ENCODE measurements at places on chromosomes 13 and 19. TPM values are rescaled to one million over a fixed set of nuclear protein-coding genes. Genes with fewer than 3 reads are reported as not detected.

DNA sequence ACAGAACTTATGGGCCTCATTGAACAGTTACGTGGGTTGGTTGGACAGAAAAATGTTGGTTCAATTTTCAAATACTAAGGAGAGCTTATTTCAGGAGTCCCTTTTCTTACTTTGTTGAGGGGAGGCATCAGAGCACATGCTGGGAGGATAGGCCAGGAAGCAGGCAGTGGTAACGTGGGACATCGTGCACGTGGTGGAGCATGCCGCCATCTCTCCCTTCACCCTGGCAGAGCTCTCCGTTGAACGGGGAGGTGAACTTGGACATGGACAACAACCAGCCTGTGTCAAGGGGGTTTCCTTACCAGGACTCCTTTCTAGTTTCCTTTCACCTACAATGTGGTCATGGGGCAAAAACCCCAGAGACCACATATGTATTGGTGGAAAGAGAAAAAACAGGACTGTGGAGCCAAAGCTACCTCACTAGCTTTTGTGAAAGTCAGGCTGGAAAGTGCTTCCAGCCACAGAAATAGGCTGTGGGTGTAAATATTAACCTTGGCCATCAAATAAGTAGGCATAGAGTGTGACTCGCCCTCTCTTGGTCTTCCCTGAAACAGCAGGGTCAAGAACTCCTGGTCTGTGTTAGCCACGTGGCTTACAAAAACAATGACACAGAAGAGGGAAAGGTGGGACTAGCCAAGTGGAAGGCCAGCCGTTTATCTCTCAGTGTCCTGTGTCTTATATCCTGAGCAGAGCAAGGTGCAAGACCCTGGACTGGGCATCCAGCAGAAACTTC is 14.4 kb downstream of the MICOS13 start:
- H3K4me1 ChIP-seq: no peaks in the 10 kb centered on the region
- no peak overlapping the region for H3K27ac ChIP-seq
- no peaks in the 10 kb centered on the region for H3K27me3 ChIP-seq
- no peak for DNase-seq

DNA sequence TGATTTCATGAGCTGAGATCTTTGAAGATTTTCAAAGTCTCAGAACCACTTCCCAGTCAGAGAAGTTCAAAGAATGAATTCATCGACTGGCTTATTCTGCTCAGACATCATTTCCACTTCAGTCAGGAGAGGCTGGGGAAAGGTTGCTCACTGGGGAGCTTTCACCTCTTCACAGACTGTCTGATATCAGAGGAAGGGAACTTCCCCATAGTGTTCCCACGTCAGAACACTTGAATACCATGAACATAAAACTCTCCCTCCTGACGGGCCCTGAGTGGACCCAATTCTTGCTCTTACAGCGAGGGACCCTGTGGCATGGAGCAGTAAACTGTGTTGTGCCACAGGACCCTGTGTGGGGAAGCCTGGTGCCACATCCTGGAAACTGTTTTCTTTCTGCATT is 492.6 kb downstream of the COG6 start:
- peak overlapping the region; percentile 5 for H3K27ac ChIP-seq
- H3K4me3 ChIP-seq: no peak overlapping the region
- peaks cover 42% of the 10 kb centered on the region for H3K4me1 ChIP-seq
- no peak for DNase-seq

DNAAF3 gene
- polyA plus RNA-seq: not detected

ARHGAP33 gene
- polyA plus RNA-seq: 0.40 TPM

ZFP14 gene
- 3.0 TPM for polyA plus RNA-seq

SOHLH2 gene
- polyA plus RNA-seq: not detected

DNA sequence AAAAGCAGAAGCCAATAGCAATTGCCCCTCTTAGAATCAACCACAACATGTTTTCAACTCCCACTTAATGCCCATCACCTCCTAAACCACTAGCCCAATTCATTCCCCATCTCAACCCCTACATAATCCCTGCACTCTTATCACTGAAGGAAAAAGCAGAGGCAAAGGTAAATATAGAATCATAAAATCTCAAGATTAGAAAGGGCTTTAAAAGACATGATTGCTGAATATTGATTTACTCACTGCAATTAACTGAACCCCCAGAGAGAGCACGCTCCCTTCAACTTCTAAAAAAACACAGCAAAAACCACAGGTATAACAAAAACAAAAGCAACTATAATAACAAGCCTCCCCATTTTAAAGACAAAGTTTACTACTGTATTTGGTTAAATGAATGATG is 15.1 kb upstream of the POU4F1 start:
- no peak for DNase-seq
- H3K36me3 ChIP-seq: peaks cover 34% of the 10 kb centered on the region
- no peak overlapping the region for H3K4me3 ChIP-seq
- H3K27me3 ChIP-seq: no peaks in the 10 kb centered on the region

YJEFN3 gene
- polyA plus RNA-seq: not detected

DNA sequence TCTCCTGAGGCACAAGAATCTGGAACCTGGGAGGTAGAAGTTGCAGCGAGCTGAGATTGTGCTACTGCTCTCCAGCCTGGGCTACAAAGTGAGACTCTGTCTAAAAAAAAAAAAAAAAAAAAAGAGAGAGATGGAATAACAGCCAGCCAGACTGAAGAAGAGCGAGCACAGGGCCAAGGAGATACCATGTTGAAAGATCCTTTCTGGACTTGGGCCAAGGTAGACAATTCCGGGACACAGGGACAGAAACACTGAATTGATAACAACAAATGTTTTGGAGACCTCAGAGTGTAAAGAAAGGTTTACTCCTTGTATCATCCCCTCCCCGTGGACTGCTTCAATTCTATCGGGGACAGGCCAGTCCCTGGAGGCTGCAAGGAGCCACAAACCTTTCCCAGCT is 4.6 kb downstream of the LPAR2 start:
- peaks cover 16% of the 10 kb centered on the region for H3K36me3 ChIP-seq
- H3K27me3 ChIP-seq: no peaks in the 10 kb centered on the region
- peaks cover 31% of the 10 kb centered on the region for H3K4me1 ChIP-seq
- no peak for DNase-seq
- no peak overlapping the region for H3K27ac ChIP-seq
- H3K4me3 ChIP-seq: no peak overlapping the region

CYP2A7 gene
- polyA plus RNA-seq: not detected

- no peak for DNase-seq
- H3K4me1 ChIP-seq: no peaks in the 10 kb centered on the region
- H3K36me3 ChIP-seq: no peaks in the 10 kb centered on the region
- H3K27me3 ChIP-seq: no peaks in the 10 kb centered on the region
- no peak overlapping the region for H3K27ac ChIP-seq
Observed at GRCh38 chr13:61275736-61276135, 139.9 kb downstream of the PCDH20 start.

DAND5 gene
- not detected for polyA plus RNA-seq

GRCh38 chr13:46761866-46762265 is 35.1 kb downstream of the ESD start:
- H3K4me1 ChIP-seq: no peaks in the 10 kb centered on the region
- no peak for DNase-seq
- no peaks in the 10 kb centered on the region for H3K36me3 ChIP-seq
- H3K27me3 ChIP-seq: peaks cover 4% of the 10 kb centered on the region

CNN1 gene
- polyA plus RNA-seq: not detected

DNA sequence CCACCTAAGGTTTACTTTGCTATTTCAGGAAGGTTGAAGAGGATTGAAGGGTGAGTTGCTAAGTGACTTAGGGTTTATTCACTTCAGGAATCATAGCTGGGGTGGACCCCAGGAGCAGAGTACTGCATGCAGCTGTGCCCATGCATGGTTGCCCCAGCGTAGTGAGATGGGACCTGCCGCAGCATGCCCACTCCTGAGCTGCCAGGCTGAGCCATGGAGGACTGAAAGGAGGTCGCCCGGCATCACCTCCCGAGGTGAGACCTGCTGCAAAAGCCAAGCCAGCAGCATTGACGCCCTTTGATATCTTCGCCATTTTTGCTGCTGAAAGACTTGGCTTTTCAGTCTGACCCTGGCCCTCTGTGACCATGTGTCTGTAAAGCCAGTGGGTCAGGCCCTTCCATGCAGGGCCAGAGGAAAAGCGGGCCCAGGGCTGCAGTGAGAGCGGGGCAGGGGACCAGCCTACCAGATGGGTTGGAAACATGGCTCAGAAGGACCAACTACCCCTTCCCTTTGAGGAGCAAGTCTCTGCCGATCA is 9.9 kb downstream of the POP4 start:
- H3K4me1 ChIP-seq: peaks cover 9% of the 10 kb centered on the region
- no peak for DNase-seq
- no peak overlapping the region for H3K4me3 ChIP-seq
- peaks cover 49% of the 10 kb centered on the region for H3K36me3 ChIP-seq
- H3K27me3 ChIP-seq: no peaks in the 10 kb centered on the region

- no peak overlapping the region for H3K27ac ChIP-seq
- H3K4me1 ChIP-seq: no peaks in the 10 kb centered on the region
- no peaks in the 10 kb centered on the region for H3K36me3 ChIP-seq
- H3K4me3 ChIP-seq: no peak overlapping the region
- DNase-seq: no peak
Observed at GRCh38 chr13:74678308-74678965, 544.2 kb upstream of the KLF12 start.

SERPINE3 gene
- not detected for polyA plus RNA-seq

ZNF439 gene
- 3.7 TPM for polyA plus RNA-seq

C19orf85 gene
- polyA plus RNA-seq: not detected

DNA sequence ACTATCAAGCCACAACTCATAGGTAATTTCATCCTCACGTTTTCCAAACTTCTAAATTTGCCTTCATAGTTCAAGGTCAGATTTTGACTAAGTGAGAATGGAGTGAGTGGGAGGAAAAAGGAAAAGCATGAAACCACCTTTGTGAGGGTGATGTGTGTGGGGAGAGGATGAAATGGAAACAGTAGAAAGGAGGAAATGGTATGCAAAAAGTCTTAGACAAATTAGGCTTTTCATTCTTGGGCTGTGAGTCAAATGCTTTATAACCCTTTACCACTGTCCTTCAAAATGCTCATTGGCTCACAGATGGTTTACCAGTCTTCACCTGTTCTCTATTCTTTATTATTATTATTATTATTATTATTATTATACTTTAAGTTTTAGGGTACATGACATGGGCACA is 127.2 kb downstream of the RAP2A start:
- no peaks in the 10 kb centered on the region for H3K36me3 ChIP-seq
- DNase-seq: no peak
- no peak overlapping the region for H3K27ac ChIP-seq
- no peak overlapping the region for H3K4me3 ChIP-seq
- H3K4me1 ChIP-seq: no peaks in the 10 kb centered on the region

DNA sequence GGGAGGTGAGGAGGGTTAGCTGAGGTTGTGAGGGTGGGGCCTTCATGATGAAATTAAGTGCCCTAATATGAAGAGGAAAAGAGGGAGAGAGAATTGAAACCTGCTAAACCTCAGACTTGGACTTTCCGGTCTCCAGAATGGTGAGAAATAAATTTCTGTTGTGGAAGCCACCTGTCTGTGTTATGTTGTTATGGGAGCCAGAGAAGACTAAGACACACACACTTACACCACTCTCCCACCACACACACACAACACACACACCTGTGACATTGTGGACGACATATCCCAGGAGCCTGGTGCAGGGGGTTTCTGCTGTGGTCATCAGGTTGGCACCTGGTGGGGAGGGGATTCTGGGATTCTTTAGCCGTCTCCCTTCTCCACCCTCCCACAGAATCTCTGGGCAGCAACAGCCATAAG is 14.0 kb downstream of the KLK4 start:
- no peak for DNase-seq
- no peaks in the 10 kb centered on the region for H3K27me3 ChIP-seq
- H3K27ac ChIP-seq: no peak overlapping the region
- no peaks in the 10 kb centered on the region for H3K36me3 ChIP-seq
- H3K4me1 ChIP-seq: no peaks in the 10 kb centered on the region
- H3K4me3 ChIP-seq: no peak overlapping the region

CLEC17A gene
- polyA plus RNA-seq: not detected

PRSS57 gene
- polyA plus RNA-seq: not detected

DNA sequence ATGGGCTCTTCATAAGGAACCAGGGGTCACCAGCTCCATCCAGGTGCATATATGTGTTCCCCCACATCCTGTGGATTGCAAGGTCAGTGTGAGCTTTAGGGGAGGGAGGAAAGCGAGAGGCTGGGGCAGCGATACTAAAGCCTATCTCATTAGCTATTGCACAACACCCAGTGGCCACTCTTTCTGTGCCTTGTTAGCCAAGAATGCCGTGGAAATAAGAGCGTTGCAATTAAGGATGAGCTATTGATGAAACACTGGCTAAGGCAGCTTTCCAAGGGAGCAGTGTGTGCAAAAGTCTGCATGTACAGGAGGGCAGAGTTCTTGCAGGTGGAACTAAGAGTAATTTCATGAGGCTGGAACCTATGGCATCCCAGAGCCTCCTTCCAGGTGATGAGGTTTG is 17.6 kb downstream of the TNFSF11 start:
- DNase-seq: no peak
- no peaks in the 10 kb centered on the region for H3K36me3 ChIP-seq
- no peaks in the 10 kb centered on the region for H3K4me1 ChIP-seq
- no peak overlapping the region for H3K27ac ChIP-seq
- H3K4me3 ChIP-seq: no peak overlapping the region

DNA sequence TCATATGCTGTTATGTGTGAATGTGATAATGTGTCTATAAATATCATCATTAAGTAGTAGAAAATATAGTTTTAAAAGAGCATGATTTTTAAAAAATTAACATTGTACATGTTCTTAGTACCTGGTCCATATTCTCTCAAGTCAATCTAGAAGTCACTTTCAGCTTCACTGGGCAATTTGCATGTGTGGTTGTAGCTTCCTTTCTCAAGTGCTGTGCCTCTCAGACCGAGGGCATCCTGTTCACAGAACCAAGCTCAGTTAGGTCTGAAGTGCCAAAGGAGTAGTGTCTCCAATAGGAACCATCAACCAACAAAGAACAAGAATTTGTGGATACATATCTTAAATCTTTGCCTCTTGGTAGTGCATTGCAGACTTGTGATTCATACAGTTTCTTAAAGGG is 541.8 kb upstream of the SLC10A2 start:
- no peaks in the 10 kb centered on the region for H3K27me3 ChIP-seq
- H3K4me3 ChIP-seq: no peak overlapping the region
- no peaks in the 10 kb centered on the region for H3K4me1 ChIP-seq
- H3K27ac ChIP-seq: no peak overlapping the region
- DNase-seq: no peak

- H3K27ac ChIP-seq: peak overlapping the region; percentile 86
- no peak for DNase-seq
- H3K4me3 ChIP-seq: no peak overlapping the region
- no peaks in the 10 kb centered on the region for H3K27me3 ChIP-seq
- peaks cover 70% of the 10 kb centered on the region for H3K4me1 ChIP-seq
- no peaks in the 10 kb centered on the region for H3K36me3 ChIP-seq
Observed at GRCh38 chr19:46952874-46953273, 66.8 kb upstream of the NPAS1 start.

DNA sequence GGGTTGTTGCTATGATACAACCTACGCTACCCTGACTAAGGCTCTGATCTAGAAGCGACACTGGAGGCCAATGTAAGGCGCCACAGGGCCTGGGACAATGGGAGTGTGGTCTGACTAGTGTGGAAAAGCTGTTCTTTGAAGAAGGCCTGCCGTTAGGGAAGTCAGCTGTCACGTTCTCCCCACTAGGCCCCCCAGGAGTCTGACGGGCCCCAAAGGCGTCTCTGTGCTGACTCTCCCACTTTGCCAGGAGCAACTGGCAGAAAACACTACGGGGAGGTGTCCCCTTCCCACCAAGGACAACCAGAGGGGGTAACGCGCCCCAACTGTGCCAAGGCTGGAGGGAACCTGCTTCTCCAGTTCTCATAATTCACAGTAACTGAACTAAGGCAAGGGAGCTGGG is 25.3 kb upstream of the EIF3G start:
- no peak overlapping the region for H3K4me3 ChIP-seq
- peak overlapping the region; percentile 96 for H3K27ac ChIP-seq
- H3K4me1 ChIP-seq: peaks cover 49% of the 10 kb centered on the region
- H3K36me3 ChIP-seq: peaks cover 55% of the 10 kb centered on the region

ERICH4 gene
- not detected for polyA plus RNA-seq

Measured in CD4-positive, CD25-positive, alpha-beta regulatory T cell (primary cell).